Transverse colon (tissue), 4 donors: ENCODE measurements at places on chromosomes 2 and 18.

- H3K36me3 ChIP-seq, result no peaks in the 10 kb centered on the region
- no peak overlapping the region for H3K4me3 ChIP-seq
- no peaks in the 10 kb centered on the region for H3K4me1 ChIP-seq
- no peak for DNase-seq
- no peak overlapping the region for H3K27ac ChIP-seq
Measured at GRCh38 chr2:236813766-236814165, 244.1 kb downstream of the ACKR3 start.

DNA sequence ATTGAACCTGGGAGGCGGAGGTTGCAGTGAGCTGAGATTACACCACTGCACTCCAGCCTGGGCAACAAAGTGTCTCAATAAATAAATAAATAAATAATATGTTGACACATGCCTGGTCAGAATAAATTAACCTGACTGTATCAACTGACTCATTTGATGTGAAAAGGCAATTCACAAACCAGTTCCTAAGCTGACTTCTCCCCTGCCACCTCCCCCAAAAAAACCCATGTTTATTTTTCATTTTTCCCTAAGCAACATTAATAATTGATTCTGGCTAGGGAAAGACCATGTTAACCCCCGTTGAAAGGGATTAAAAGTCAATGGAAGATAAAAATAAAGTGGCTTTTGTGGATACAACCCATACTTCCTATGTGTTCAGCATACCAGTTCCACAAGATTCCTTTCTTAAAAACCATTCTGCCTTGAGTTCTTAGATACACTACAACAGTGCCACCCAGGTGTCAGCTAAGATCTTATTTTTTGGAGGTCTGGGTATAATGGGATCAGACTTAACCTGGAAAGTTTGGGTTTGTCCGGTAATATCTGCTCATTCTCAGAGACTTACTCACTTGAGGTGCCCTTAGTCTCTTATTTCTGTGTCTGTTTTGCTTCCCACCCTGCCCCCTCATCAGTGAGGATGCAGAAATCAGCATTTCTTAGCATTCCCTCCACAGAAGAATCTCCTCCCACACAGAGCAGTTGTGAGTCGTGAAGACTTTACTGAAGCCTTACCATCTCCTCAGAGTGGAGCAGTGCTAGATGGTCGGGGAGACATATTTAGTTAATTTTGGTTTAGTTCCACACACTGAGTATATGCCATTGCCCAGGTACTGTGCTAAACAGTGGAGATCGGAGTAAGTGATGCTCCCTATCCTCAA is 10.1 kb upstream of the MCFD2 start:
- H3K27me3 ChIP-seq, result no peaks in the 10 kb centered on the region
- H3K27ac ChIP-seq, result no peak overlapping the region
- DNase-seq, result no peak
- no peaks in the 10 kb centered on the region for H3K36me3 ChIP-seq
- peaks cover 9% of the 10 kb centered on the region for H3K4me1 ChIP-seq
- no peak overlapping the region for H3K4me3 ChIP-seq

DNA sequence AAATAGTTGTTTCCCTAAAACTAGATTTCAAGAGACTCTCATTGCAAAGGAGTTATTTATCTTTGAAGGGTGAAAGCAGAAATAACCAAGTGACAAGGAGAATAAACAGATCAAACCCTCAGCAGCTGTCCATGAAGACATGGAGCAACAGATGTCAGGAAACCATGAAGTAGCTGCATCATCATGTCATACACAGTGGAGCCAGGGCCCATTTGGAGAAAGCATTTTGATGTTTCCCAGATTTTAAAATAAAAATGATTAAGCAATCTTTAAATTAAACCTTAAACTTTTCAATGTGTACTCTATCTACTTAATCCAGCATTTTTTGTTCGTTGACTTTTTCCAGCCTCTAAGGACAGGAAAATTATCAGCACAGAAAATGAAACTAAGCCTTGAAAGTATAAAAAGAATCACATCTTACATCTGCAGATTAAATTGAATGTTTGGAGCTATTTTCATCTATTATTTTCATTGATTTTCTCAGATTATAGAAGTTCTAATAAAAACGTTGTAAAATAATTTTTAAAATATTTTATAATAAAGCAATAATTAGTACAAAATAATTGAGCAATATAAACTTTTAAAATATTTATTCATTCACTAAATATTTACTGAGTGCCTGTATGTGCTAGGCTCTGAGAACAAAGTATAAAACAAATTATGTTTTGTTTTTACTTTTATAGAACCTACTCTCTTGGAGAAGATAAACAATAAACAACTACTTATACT is 860.1 kb downstream of the BCL11A start:
- no peak overlapping the region for H3K27ac ChIP-seq
- H3K27me3 ChIP-seq, result no peaks in the 10 kb centered on the region
- H3K4me1 ChIP-seq, result no peaks in the 10 kb centered on the region
- H3K36me3 ChIP-seq, result no peaks in the 10 kb centered on the region
- no peak overlapping the region for H3K4me3 ChIP-seq
- no peak for DNase-seq

DNA sequence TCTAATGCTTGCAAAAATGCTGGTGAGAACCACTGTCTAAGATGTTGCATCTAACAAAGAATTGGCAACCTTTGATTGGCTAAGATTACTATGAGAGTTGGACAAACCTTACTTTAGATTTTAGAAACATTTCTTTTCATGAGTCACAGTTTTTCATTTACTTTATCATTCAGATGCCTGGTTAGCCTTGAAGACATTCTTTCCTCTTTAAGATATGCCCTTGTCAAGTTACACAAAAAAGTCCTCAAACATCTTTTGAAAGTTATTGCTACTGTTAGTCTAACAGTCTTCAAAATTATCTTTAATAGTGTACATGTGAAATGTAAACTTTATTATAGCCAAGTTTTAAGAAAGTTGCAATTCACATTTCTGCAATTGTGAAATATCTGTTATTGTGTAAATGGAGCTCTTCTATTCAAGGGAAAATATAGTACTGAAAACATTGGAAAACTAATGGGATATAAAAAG is 276.3 kb downstream of the RND3 start:
- no peak overlapping the region for H3K27ac ChIP-seq
- DNase-seq, result no peak
- peaks cover 35% of the 10 kb centered on the region for H3K4me1 ChIP-seq
- H3K36me3 ChIP-seq, result no peaks in the 10 kb centered on the region
- H3K4me3 ChIP-seq, result no peak overlapping the region

DNA sequence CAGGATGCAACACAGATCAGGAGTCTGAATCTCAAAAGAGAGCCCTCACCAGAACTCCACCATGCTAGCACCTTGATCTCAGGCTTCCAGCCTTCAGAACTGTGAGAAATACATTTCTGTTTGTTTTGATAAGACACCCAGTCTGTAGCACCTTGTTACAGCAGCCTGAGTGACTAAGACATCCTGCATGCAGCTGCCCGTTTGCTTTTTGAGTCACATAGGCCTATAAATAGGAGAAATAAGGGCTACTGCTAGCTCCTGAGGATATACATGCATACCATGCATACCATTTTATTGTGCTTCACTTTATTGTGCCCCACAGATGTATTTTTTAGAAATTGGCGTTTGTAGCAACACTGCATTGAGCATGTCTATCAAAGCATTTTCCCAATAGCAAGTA is 337.8 kb downstream of the CDH2 start:
- no peak for DNase-seq
- H3K27me3 ChIP-seq, result no peaks in the 10 kb centered on the region
- no peak overlapping the region for H3K4me3 ChIP-seq
- no peak overlapping the region for H3K27ac ChIP-seq
- H3K4me1 ChIP-seq, result no peaks in the 10 kb centered on the region

DNA sequence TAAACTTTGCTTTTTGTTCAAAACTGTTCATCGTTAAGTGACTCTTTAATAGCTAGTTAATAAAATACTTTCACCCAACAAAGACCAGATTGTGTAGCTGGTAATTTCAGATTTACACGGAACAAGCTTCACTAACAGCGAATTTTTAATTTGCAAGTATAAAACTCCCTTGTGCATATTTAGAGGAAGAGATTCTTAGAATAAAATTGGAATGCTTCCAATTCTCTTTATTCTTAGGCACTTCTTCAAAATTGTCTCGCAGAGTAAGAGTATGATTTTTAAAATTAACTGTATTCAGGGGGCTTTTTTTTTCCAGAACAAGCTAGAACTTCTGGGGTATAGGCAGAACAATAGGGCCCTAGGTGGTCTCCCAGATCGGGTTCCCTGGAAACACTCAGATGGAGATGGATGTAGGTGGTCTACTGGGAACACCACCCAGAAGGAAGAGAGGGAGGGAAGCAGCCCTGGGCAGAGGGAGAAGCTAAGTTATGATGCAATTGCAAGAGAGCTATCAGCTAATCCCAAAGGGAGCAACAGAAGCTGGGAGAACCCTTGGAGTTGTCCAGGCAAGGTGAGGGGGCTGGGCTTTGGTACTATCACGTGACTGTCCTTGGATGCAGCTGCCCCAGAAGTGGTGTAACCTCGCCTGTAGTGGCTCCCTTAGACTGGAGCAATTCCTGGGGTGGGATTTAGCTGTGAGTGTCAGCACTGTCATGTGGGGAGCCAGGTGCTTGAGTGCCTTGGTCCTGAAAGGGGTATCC is 151.7 kb upstream of the ASB18 start:
- no peaks in the 10 kb centered on the region for H3K27me3 ChIP-seq
- no peak overlapping the region for H3K4me3 ChIP-seq
